ENCODE measurements at places on chromosomes 6 and 20. TPM values are rescaled to one million over a fixed set of nuclear protein-coding genes. Genes with fewer than 3 reads are reported as not detected.

DNA sequence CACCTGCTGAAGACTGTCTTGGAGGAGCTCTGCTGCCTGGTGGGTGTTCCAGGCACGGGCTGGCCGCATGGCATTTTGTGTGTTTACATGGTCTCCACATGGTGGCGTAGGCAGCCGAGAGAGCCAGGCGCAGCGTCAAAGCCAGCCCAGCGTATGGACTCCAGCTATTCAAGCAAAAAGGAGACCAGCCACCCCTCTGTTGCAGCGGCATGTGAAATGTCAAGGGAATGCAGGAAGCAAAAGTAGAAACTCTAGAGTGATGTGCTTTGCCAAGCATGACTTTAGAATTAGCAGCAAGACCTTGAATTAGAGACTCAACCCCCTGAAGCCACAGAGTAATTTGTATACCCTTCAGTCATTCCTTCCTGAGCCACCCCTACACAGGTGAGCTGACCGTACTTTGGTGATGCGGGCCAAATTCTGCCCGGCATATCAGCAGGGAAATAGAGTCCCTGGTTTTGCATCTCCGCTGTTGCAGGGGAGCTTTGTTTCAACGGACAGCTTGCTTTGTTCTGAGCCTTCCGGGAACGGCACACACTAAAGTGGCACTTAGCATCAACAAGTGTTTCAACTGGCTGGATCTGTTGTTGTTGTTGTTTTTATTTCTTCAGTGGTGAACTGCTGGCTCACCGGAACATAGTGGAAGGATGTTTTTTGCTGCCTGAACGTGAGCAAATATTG, 48.5 kb downstream of the FNDC1 start:
- DNase-seq: peak; percentile 40

PPIL6 gene
- total RNA-seq: 1.7 TPM

- DNase-seq: no peak
These were observed 525.2 kb downstream of the PKHD1 start for GRCh38 chr6:51562198-51562597.

PSMB1 gene
- total RNA-seq: 192 TPM

TPX2 gene
- 41.6 TPM for total RNA-seq

- DNase-seq: peak; percentile 50
These were observed 28.8 kb upstream of the TULP4 start for GRCh38 chr6:158283304-158283980.

GRCh38 chr6:129469070-129469662, 240.8 kb downstream of the ARHGAP18 start:
- DNase-seq: no peak

HLA-A gene
- total RNA-seq: 327 TPM

- peak; percentile 50 for DNase-seq
These were observed 33.6 kb downstream of the GFOD1 start for GRCh38 chr6:13453771-13454251.

KCNQ5 gene
- total RNA-seq: 0.43 TPM

CALHM5 gene
- 1.8 TPM for total RNA-seq

DNA sequence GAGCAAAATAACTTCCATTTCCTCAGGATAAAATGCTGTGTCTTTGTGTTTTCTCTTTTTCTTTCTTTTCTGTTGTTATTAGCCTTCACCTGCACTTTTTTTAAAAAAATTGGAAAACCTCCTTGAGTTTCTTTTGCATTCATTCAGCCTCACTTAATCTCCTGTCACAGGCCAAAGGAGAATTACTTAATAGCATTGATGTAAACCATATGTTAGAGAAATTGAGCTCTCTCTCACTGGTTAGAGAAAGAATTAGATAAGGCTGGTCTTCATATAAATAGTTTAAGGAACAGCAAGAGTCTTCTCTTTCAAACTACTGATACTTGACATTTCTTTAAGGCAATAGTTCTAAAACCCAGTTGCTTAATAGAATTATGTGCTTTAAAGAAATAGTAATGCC, 564.2 kb downstream of the TFAP2B start:
- no peak for DNase-seq

DNA sequence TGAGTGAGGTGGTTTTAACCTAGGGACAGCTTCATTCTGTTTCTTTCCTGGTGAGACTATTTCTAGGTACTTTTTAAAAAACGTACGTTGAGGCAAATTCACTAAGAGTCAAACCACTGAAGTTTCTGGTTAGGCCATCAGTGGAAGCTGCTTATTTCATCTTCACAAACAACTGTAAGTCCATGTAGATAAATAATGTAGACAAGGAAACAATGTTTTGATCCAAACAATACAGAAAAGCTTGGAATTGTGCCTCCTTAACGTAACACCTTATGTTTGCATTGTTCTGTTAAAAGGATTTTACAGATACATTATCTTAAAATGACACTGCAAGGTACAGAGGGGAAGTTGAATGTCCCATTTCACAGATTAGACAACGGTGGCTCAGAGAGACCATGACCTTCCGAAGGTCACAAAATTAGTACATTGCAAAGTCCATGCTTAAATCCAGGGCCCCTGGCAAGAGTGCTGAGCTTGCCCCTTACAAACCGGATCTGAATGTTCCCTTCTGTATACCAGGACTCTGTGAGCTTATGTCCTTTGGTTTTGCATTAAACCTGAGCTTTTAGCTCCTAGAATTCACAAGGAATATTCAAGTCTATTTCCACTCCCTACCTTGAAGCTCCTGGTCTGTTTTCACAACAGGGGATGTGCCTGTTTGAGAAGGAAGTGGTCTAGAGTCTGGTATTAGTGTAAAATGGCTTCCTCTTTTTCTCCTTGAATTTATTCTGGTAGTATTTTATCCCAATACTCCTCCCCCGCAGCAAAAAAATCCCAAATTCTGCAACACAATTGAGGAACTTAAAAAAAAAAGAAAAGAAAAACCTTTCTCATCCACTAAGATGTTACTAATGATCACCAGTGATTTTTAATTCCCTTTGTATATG, 28.9 kb upstream of the ZNF217 start:
- DNase-seq: no peak

GRCh38 chr6:144298194-144298593, 13.1 kb downstream of the UTRN start:
- no peak for DNase-seq

CPXM1 gene
- total RNA-seq: 10.6 TPM

DNA sequence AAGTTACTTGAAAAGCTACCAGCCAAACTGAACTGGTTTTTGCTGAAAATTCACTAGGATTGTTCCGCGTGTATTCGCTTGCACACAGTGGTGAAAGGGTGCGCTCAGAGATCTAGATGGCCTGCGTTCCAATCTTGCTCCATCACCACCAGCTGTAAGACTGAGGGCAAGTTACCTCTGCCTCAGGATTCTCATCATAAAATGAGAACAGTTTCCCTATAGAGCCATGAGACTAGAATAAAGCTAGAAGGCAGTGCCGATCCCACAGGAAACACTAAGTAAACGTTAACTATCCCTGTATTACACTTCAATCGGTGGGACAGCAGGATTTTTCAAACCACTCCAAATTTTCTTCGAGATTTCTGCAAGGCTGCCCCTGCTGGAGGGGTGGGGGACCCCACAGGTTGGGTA, 838 bp downstream of the AHCY start:
- DNase-seq: peak; percentile 41

DNA sequence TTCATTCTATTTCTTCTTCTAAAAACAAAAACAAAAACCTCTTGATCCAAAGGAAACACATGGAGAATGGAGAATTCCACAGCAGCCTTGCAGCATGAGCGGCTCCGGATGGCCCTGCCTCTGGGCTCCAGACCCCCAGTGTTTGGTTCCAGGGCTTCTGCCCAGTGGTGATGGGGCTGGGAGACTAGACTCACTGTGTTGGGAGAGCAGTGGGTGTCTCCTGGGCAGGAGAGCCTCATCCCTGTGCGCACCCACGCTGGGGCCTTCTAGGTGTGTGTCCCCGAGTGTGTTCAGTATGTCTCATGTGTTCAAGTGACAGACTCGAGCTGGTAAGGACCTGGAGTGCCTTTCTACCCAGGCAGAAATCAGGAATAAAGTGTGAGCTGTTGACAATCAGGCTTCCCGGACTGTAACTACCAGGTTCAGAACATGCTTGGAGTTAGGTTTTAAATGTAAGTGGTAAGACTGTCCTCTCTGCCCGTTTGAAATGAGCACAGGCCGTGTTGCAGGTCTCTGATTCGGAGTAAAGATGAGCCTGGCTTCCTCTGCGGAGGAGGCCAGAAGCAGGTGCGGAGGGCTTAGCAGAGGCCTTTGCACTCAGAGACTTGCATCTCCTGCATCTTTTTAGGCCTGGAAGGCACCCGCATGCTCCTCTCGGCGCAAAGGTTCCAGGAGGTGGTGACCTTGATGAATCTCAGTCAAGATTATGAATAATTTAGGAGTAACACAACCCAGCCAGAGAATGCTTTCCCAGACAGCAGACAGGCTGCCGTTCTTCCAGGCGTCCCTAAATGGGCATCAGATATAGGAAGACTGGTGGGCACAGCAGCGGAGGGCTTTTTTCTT, 253.6 kb downstream of the CDH26 start:
- DNase-seq: no peak

DNA sequence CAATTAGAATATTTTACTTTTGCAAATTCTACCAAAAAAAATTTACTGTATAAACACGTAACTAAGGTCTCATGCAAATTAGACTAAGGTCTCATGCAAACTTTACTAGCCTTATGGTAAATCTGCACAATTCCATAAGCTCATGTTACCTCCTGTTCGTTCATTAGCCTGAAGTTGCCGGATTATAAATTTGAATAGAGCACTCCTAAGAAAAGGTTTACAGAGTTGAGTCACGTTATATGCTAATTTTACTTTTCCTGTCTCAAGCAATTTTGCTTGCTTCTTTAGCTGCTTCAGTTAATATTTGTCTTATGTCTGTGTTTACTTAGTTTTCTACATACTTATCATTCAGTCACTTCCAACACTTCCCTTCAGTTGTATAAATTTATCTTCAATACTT, 1434.0 kb upstream of the EYS start:
- DNase-seq: no peak

GRCh38 chr6:122289762-122290539, 109.5 kb upstream of the HSF2 start:
- DNase-seq: peak; percentile 1

DNA sequence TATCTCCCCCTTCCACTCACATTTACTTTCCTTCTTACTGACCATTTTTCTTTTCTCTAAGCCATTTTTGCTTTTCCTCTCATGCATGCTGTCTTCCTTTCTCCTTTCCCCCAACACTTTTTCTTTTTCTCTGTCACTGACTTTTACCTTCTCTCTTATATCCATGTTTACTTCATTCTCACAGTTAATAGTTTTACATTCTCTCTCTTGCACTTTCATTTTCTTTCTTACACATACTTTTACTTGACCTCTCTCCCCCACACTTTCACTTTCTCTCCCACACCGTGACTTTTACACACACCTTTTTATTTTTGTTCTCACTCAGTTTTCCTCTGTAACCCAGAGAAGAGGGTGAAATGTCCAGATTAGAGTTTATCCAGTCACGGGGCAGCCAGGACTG, 636.3 kb downstream of the PTPRT start:
- DNase-seq: no peak

LY6G6D gene
- total RNA-seq: not detected

SPATS1 gene
- total RNA-seq: not detected

DNA sequence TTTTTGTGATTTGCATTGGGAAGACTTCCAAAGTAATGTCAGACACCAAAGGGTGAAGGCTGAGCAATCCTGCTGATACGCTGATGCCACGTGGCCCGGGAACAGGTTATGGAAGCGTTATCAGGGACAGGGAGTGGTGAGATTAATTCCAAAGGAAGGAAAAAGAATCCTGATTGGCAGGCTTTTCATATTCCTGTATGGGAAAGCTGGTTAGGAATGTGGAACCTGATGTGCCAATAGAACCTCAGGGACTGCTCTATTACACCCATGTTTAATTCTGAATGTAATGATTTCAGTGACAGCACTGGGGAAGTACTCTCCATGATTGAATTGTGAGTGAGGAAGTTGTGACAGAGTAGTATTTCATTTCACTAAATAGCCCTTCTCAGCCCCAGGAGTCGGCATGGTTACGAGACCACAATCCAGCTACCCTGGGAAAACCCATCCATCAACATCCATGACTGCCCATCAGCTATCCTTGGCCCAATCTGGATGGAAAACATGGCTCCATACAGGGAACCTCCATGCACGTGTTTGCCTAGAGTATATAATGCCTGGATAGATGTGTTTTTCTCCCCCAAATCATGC, 49.4 kb downstream of the F13A1 start:
- no peak for DNase-seq

OOEP gene
- not detected for total RNA-seq

DNA sequence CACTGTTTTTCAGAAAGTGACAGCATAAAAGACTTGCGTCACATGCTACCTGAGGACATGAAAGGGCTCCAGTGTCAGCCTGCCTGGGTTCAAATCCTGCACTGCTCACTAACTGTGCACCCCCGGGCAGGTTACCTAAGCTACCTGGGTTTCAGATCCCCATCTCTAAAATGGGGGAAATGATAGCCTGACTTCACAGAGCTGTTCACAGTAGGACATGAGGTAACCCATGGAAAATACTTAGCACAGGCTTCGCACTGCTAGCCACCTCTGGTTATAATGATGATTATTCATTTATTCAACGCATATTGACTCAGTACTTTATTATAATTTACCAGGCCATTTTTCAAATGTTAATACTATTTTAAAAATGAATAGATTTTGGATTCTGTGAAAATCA, 23.0 kb downstream of the TBC1D7 start:
- DNase-seq: no peak

C6orf163 gene
- 1.6 TPM for total RNA-seq

DNA sequence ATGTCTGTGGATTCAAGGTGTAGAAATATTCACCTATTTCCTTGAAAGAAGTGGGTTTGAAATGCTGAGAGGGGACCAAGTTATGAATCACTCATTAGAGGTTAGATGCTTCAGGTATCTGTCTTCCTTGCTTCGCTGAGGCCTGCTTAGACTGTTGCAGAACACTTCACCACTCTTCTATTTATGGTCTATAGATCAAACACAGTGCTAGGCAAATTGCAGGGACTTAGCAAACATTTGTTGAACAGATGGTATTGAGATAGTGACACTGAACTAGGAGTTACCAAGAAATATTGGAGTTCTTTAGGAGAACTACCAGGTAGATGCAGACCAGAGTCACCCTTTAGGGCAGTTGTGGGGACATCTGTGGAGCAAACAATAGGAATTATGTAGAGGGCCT, 123.8 kb downstream of the RFPL4B start:
- no peak for DNase-seq

C20orf144 gene
- not detected for total RNA-seq

TMEM74B gene
- total RNA-seq: 2.1 TPM

DNA sequence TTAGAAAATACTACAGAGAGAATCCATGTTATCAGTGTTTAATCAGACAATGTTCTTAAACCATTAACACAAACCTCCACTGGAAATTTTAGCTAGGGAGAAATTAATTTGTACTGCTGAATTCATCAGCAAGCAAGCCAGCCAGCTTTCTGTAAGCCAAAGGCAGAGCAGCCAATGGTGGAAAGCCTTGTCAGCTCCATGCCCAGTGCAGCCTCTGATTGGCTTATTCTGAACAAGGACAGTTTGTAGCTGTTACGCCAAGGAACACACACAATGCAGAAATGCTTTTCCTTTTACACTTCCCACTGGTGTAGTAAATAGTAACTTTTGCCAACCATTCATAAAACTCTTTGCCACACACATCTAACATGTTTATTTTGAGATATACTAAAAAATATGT, 265.0 kb downstream of the TENT5A start:
- peak; percentile 22 for DNase-seq
